AG10803 (cell line): ENCODE measurements at places on chromosomes 4 and X.

GRCh38 chrX:40040686-40041461, 56.9 kb downstream of the BCOR start:
- no peak for DNase-seq

GRCh38 chr4:160141206-160141605, 1038.3 kb downstream of the RAPGEF2 start:
- no peak for DNase-seq

DNA sequence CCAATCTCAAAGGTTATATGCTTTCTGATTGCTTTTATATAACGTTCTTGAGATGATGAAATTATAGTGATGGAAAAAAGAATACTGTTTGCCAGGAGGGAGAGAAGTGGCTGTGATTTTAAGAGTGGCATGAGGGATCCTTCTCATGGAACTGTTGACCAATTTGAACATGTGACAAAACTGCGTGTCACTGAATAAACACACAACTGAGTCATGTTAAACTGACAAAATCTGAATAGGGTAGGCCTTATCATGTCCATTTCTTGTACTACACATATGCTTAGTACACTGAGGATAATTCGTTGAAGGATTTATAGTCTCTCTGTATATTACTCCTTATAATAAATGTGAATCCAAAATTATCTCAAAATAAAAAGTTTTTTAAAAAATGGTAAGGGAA, 22.2 kb upstream of the HSPA4L start:
- DNase-seq, result no peak

- DNase-seq, result peak; percentile 78
These were observed 45.1 kb downstream of the IGFBP7 start for GRCh38 chr4:57064811-57065711.

DNA sequence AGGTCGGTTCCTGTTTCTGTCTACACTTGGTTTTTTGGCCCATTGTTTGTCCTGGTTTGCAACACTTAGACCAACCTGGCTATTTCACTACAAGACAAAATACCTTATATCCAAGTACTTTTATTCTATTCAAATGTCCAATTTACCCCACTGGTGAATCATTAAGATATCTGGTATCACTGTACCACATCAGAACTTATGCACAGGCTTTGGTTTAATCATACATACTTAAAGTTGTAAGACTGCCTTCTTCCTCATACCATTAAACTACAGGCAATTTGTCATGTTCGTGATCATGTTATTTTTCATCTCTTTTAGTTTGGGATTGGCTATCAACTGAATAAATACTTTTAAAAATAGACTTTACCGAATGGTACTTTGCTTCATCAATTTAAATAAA, 53.0 kb upstream of the ATOH1 start:
- DNase-seq, result no peak

DNA sequence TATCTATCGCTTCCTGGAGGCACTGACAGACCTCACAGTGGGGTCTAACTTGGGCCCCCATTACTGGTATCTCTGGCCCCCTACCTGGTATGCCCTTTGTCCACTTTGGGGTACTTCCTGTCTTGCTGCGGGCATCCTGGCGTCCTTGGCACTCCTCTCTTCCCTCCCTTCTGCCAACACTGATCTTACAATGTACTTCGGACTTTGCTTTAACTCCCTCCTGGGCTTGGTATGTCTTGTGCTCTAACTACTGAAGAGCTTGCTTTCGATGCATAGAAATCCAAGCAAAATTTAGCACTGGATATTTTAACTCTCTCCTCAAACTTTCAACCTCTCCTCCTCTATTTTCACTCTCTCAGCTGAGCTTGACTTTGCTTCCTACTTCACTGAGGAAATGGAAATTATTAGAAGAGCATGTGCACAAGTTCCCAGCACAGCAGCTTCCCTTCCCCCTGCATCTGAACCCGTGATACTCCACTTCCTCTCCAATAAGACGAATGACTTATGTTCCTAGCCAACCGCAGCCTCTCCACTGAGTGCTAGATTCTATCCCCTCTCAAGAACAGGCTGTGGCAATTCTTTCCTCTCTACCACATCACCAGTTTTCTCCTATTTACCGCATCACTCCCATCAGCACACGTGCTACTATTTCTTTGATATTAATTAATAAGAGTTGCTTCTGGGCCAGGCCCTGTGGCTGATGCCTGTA, 52.9 kb downstream of the SUPT20HL2 start:
- DNase-seq, result peak; percentile 70

DNA sequence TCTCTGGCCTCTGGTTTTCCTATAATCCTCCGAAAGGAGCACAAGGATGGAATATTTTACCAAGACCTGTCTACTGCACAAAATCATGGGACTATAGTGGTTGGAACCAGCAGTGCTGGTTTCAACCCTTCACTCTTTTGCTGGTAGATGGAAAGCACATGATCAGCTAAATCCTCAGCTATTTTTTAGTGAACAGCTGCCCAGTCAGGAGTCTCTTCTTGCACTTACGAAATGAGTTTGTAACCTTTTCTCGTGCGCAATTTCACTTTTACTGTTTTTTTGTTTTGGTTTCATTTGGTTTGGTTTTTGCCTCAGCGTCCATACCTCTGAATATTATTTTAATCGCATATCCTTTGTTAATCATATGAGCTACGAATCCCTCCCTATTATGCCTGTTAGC, 418.5 kb upstream of the CPEB2 start:
- DNase-seq, result no peak

DNA sequence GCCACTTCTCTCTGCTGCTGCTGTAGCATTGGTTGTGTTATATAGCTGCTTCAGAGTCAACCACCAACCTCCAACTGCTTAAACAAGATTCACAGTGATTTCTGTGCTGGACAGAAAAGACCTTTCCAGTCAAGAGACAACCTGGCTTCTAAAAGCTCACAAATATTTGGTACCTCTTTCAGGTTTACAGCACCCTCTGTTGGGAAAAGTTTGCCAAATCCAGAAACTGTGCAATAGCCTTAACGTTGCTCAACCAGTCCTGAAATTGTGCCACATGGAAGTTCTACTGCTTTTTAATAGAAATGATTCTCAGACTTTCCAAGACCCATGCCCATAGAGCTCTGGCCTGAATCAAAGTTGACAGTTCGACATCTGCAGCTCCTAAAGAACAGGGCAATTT, 842.1 kb upstream of the HTR2C start:
- peak; percentile 48 for DNase-seq
